ENCODE measurements at places on chromosomes 2 and 18.

- DNase-seq, result no peak
Measured at GRCh38 chr18:60389314-60389713, 16.7 kb upstream of the MC4R start.

DNA sequence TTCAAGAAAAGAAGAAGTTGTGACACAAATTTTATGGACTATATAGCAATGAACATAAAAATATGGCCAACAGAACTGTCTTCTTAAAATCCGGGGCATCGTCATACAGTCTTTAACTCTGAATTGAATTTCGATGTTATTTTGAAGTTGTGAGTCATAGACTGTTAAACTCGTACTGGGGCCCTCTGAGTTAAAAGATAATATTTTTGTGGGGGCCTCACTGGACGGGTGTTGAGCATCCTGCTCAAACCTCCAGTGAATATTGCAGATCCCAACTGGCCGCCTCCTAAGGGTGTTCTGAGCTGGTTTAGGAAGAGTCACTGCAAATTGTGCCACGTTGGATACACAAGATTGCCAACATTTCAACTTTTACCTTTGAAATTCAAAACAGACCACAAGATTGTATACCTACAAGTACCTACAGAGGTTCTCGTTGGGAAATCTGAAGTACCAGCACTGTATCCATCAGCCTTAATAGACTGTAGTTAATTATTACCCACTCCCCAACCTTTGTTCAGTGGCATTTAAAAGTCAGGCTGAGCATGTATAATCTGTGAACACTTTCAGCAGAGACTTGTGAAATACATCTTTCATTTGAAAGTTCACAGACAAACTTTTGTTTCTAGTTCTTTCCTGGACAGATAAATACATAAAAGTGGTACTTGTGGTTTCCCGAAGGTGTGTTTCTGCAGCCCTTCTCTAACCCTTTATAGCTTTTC is 27.8 kb downstream of the KLHL23 start:
- DNase-seq, result no peak

DNA sequence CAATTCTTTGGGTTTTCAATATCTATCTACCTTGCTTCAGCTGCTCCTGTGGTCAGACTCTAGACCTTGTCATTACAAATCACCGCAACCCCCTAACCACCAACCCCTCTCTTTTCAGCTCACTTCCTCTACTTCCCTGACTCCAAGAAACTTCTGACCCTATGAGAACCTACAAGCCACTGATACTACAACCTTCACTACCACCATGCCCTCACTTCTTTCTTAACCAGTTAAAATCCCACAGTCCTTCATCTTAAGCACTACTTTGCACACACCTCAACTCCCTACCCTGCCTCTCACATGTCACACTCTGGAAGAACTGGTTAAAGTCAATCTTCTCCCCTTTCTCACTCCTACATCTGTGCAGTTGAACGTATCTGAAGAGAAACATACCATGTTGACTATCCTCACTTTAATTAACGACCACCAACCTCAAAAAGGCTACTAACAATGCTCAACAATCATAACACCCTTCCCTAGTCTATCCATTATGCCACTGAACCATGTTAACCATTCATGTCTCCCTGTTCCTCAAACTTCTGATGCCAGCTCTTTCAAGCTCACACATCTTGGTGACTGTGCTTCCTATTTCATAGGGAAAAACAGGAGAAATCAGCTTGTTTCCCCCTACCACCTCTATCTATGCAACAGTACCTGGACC is 12.6 kb downstream of the EIF2AK3 start:
- DNase-seq, result no peak

- no peak for DNase-seq
Measured at GRCh38 chr2:220916931-220917330, 655.2 kb downstream of the EPHA4 start.

DNA sequence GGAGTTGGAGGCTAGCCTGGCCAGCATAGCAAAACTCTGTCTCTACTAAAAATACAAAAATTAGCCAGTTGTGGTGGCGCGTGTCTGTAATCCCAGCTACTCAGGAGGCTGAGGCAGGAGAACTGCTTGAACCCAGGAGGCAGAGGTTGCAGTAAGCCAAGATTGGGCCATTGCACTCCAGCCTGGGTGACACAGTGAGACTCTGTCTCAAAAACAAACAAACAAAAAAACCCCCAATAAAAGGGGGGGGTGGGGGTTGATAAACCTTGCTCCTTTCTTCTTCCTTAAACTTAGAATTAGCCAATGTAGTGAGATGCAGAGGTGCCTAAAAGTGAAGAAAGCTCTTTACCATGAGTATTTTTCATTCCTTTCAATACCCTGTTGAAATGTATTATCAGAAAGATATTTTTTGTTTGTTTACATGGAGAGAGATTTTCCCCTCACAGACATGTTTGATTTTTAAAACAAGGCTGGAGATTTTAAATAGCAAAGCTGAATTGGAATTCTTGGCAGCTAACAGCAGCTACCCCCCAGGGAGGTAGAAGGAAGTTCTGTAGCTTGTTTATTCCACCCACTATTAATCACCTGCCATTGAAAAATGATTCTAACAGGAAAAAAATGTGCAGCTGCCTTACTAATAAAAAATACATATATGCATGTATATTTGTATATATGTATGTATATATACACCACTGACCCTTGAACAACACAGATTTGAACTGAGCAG is 48.6 kb downstream of the GYPC start:
- peak; percentile 80 for DNase-seq

GRCh38 chr2:169778446-169778845 is 20.2 kb upstream of the SSB start:
- no peak for DNase-seq

DNA sequence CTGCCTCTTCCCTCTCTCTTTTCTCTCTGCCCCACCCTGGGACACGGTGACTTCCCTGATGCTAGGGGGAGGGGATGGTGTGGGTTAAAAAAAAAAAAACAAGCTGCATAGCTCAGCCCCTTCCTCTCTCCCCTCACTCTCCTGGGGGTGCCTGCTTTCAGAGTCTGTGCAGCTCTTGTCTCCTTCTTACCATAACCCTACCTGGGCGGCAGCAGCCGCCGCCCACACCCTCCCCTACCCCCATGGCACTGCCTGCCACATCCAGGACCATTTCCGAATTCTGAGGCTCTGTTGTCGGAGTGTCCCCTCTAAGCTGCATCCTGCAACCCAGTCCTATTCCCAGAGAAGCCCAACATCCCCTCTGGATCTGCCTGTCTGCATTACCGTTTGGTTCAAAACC is 16.0 kb downstream of the TTC32 start:
- DNase-seq, result no peak

- no peak for DNase-seq
Measured at GRCh38 chr2:127373362-127374083, 14.3 kb downstream of the MAP3K2 start.

- DNase-seq, result no peak
Measured at GRCh38 chr2:2636813-2637212, 305.7 kb upstream of the MYT1L start.

DNA sequence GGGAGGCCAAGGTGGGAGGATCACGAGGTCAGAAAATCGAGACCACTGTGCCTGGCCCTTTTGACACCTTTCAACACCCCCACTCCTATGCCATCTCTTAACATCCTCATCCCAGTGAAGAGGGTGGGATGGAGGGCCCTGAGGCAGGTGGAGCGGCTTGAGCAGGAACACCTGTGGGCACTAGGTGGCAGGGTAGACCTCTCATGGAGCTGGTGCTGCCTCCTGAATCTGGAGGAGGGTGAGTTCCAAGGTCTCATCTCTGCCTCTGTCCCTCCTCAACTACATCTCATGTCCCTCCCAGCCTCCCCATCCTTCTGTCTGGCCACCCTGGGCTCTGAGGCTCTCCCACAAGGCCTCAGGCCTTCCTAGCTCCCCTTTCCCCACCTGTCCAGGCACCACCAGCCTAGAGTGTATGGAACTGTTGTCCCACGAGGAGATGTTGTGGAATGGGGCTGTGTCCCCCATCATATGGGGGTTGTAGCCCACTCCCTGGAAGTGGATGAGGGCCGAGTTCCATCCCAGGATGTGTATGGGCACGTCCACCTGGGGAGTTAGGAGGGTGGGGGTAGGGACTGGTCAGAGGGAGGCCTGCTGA is 17.0 kb upstream of the CRYBA2 start:
- peak; percentile 20 for DNase-seq

- no peak for DNase-seq
Measured at GRCh38 chr2:26521913-26522180, 43.9 kb upstream of the OTOF start.

- DNase-seq, result peak; percentile 84
Measured at GRCh38 chr18:59660786-59661743, 36.2 kb downstream of the CCBE1 start.

DNA sequence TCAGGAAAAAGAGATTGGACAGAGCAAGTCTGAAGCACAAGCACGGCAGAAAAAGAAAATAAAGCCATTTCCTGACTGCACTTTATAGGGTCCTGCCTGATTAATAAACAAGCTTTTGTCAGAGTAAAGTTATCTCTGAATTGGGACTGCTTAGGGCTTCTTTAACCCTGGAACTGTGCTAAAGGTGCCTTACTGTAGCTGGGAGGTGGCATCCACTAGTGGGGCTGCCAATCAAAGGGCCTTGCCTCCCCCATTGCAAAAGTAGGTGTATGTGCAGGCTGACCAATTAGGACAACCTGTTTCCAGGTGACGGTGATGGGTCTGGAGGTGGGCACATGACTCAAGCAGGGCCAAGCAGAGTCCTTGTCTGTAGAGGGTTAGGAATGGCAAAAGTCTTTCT is 57.4 kb upstream of the RAPH1 start:
- DNase-seq, result no peak

- DNase-seq, result no peak
Measured at GRCh38 chr2:222477962-222478608, 53.7 kb downstream of the SGPP2 start.

DNA sequence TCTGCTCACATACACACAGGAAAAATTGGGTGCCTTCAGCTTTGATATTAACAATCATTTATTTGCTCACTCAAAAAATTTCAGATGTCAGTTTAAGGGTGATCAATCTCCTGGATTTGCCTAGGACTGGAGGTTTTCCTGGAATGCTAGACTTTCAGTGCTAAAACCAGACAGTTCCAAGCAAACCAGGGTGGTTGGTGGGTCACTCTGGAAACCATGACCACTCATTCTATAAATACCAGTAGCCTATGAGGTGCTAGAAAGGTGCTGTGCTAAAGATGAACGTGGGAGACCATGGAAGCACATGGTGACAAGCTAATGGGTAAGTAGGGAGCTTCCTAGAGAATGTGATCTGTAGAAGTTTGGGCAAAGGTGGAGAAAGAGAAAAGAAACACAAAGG is 25.4 kb upstream of the STPG4 start:
- no peak for DNase-seq

DNA sequence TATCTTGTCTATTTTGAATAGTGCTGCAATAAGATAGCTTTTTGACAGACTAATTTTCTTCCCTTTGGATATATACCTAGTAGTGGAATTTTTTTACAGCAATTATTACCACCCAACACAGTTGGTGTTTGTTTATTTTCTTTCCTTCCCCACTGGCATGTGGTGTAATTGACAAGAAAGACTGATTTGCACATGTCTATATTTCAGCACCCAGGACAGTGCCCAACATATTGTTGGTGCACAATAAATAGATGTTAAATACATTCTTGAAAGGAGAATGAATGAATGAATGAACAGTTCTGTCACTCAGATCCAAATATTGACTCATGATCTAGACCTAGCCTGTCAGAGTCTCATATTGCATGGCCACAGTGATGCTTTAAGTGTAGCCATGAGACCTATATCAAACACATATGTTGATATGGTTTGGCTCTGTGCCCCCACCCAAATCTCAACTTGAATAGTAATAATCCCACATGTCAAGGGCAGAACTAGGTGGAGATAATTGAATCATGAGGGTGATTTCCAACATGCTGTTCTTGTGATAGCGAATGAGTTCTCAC is 538.2 kb downstream of the NYAP2 start:
- DNase-seq, result peak; percentile 47

GRCh38 chr2:119059940-119060339 is 98.6 kb downstream of the C1QL2 start:
- DNase-seq, result no peak

GRCh38 chr2:157587576-157587975 is 41.1 kb downstream of the ACVR1C start:
- no peak for DNase-seq

DNA sequence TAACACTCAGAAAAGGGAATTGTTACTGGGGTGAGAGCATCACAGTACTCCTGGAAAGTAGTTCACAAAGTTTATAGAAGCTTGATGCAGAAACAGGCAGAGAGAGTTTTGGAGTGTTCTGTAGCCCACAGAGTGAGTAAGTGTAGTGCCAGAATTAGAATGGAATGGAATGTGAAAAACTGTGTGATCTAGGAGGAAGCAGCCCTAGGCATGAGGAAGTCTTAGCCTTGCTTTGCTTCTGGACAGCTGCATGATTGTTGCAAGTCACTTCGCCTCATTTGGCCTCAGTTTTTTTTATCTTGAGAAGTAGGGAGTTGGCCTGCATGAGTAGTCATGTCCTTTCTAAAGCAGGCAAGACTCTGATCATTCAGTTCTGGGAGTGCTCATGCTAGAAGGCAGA is 10.9 kb downstream of the SERPINB12 start:
- peak; percentile 78 for DNase-seq

GRCh38 chr18:59357928-59358327 is 1.1 kb downstream of the LMAN1 start:
- DNase-seq, result peak; percentile 62

- DNase-seq, result no peak
Measured at GRCh38 chr18:77959248-77959647, 709.6 kb downstream of the GALR1 start.

- no peak for DNase-seq
Measured at GRCh38 chr2:177816766-177817165, 255.8 kb downstream of the PDE11A start.

DNA sequence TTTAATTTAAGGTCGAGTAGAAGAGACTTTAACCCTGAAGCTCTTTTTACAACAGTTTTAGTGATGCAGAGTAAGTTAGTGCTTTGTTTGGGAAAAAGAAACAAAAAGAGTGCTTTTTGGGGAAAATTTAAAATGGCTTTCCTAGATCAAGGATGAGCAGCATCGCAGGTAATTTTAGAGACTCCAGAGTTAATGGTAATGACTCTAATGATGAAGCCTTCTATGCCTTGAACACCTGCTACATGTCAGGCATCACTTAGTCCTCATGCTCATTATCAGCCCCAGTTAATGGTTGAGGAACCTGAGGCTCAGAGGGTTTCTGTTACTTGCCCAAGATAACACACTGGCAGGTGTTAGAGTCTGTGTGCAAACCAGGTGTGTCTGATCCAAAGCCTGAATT is 167.8 kb downstream of the ACOXL start:
- DNase-seq, result no peak
